ELF-1 (cell line): ENCODE measurements at places on chromosomes 2 and 18.

DNA sequence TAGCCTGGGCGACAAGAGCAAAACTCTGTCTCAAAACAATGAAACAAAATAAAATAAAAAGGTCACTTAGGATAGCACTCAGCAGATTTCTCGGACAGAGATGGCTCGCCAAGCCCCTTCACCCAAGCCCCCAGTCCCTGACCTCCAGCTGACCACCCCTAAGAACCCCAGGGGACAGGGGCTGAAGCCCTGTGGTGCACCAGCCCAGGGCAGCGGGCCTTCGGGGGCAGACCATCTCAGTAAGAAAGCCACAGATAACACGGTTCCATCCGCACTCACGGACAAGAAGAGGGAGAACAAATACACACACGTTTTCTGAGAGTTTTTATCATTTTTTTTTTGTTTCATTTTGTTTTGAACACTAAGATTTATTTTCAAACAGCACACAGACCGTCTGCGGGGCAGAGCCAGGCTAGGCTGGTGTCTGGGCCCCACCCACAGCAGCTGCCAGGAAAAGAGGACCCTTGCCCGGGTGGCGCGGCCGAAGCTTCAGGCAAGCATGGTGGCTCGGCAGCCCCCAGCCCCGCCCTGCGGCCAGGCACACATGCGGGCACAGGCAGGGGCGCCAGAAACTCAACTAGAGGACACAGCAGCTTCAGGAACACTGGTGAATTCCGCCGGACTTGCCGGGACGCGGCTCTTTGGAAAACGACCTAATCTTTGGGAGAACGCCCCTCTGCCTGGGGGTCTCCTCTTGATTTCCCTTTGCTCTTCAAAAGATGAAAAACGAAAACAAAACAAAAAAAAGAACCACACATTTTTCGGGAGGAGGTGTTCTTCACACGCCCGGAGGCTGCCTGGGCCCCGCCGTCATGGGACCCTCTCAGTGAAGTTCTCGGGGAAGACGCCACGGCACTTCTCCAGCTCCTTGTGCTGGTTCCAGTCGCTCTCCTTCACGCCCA is 59.0 kb downstream of the BIN1 start:
- no peak for DNase-seq

DNA sequence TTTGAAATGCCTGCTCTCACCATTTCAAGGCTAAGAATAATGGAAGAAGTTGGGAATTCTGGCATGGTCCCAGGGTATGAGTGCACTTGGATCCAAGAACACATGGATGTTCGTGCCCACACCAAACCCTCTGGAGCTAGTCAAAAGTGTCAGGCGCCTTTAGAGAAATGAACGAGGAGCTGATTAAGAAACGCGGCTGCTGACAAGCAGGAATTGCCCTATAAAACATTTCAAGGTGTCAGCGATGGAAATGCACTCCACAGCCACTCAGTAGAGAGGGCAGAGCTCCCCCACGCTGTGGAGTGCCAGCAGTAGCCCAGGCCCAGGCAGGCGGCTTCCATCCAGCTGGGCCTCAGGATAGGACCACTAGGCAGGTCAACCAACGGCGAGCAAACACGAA is 213.7 kb downstream of the TTC32 start:
- DNase-seq, result no peak

DNA sequence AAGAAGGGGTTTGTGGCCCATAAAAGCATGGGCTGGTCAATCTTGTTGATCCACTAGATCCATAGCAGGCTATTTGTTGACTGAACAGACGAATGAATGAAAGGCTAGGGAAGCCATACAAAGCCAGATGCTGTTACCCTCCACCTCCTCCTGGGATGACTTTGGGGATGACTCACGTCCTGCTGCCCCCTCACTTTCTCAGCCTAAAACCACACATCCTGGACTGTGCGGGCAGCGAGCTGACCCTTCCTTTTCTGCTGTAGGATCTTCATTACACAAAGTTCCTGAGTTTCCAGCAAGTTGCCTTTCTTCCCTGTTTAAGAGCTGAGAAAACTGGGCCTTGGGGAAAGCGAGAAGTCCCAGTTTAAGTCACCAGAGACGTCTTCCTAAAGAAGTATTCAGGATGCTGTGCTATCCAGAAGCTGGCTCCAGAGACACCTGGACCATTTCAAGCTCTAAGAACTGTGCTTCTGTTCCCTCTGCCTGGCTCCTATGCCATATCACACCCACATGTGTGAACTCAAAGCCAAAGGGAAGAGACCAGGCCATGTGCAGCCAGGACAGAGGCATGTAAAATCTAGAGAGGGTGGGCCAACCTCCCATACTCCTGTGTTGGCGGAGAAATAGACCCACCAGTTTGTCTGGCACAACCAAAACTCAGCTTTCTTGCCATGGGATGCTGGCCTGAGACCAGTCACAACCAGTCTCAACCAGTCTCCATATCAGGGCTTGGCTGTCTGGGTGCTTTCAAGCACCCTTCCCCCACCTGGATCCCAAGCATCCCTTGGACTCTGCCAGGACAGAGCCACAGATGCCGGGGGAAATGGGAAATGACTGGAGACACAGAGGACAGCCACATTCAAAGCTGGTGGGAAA is 4.7 kb upstream of the SLC20A1 start:
- no peak for DNase-seq

- DNase-seq, result no peak
These were observed 1135.3 kb upstream of the ZEB2 start for GRCh38 chr2:145655165-145655765.

- DNase-seq, result no peak
These were observed 84.5 kb upstream of the NOSTRIN start for GRCh38 chr2:168717790-168718502.

- no peak for DNase-seq
These were observed 103.1 kb downstream of the ZNF532 start for GRCh38 chr18:58967751-58968254.

DNA sequence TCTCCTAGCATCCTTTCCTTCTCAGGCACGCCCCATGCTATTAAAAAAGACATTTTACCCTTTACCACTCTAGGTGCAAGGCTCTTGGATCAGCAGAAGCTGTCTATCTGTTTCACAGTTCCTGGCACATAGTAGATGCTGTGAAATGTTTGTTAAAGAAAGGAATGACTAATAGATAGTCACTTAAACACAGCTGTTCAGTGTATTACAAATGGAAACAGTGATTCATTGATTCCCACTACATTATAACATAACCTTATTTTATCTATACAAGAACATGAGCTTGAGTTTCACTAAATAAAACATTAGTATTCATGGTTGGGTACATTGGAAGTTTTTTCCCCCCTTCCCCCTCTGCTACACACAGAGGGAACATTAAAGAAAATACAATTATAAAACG is 142.1 kb downstream of the ASXL3 start:
- no peak for DNase-seq
